ENCODE measurements at places on chromosomes 1 and 21.
A peak's percentile ranks its signal among the peaks of the same experiment; 100 is the strongest.

GRCh38 chr1:16126160-16126559 is 29.7 kb downstream of the EPHA2 start:
- no peak for DNase-seq
- H3K4me1 ChIP-seq: peaks cover 7% of the 10 kb centered on the region
- no peaks in the 10 kb centered on the region for H3K36me3 ChIP-seq
- H3K27ac ChIP-seq: no peak overlapping the region

- H3K27ac ChIP-seq: no peak overlapping the region
- no peak for DNase-seq
- no peaks in the 10 kb centered on the region for H3K27me3 ChIP-seq
- H3K36me3 ChIP-seq: peaks cover 7% of the 10 kb centered on the region
Measured at GRCh38 chr1:1550591-1551432, 10.4 kb upstream of the TMEM240 start.

DNA sequence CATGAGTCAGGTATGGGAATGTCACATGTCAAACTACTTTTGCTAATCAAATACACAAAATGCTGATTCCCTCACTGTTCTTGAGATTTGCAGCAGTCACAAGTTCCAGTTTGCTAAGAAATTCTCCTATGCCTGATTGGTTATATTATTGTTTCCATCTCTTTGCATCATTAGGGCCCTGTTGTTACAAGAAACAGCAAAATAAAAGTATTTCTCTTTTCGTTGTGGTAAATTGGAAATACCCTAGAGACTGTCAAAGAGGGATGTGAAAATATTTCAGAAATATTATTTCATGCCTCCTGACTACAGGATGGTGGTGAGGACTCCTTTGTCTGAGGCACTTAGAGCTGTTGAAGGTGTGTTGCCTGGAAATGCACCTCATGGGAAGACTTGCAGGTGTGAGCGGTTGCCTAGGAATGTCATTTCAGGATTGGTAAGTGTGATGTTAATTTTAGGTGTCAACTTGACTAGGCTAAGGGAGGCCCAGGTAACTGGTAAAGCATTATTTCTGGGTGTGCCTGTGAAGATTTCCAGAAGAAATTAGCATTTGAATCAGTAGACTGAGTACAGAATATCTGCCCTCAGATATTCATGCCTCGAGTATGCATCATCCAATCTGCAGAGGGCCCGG is 117.4 kb downstream of the ROR1 start:
- no peaks in the 10 kb centered on the region for H3K4me1 ChIP-seq
- H3K4me3 ChIP-seq: no peak overlapping the region

GRCh38 chr1:18977428-18977827 is 21.0 kb upstream of the IFFO2 start:
- peaks cover 2% of the 10 kb centered on the region for H3K4me1 ChIP-seq
- peaks cover 6% of the 10 kb centered on the region for H3K36me3 ChIP-seq
- DNase-seq: no peak
- no peak overlapping the region for H3K4me3 ChIP-seq
- H3K27me3 ChIP-seq: peaks cover 10% of the 10 kb centered on the region
- H3K27ac ChIP-seq: no peak overlapping the region

GRCh38 chr1:22536506-22536905 is 26.8 kb upstream of the EPHA8 start:
- H3K27ac ChIP-seq: no peak overlapping the region
- no peaks in the 10 kb centered on the region for H3K27me3 ChIP-seq
- H3K4me3 ChIP-seq: no peak overlapping the region
- no peaks in the 10 kb centered on the region for H3K36me3 ChIP-seq
- DNase-seq: no peak

GRCh38 chr1:97918961-97919360 is 1.9 kb downstream of the DPYD start:
- peaks cover 55% of the 10 kb centered on the region for H3K4me1 ChIP-seq
- peaks cover 15% of the 10 kb centered on the region for H3K36me3 ChIP-seq
- H3K27ac ChIP-seq: no peak overlapping the region
- H3K4me3 ChIP-seq: peak overlapping the region; percentile 93

DNA sequence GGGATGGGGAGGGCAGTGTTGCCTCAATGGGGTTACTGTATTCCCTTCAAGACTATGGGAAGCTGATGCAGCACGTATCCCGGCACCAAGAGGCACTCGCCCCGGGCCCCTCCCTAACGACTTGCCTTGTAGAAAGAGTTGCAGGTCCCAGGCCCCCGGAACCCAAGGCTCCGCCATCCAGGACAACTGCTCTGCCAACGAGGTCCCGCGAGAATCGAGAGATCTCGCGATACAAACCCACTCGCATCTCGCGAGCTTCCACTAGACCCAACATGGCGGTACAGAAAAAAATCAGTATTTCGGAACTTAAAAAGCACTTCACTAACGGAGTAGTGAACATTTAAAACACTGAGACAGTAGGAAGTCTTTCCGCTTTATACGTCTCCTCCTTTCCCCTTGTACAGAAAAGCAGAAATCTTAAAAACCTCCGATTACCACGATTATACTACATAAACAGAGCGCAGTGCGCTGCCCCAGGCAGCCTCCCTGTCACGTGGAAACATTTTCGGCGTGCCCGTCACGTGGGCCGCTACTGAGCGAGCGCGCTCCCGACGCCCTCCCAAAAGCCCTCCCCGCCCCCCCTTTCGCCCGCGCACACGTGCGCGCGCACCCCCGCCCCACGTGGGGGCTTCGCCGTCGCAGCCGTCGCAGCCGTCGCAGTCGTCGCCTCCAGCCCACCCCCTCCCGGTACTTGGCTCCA is at the start of gene ZZZ3:
Gene ZZZ3 (minus strand): TSS at position 199 of the 700 bp plus-strand sequence. CDS start 49,304 bp downstream, outside the sequence.
- H3K27me3 ChIP-seq: no peaks in the 10 kb centered on the region
- peak within 1 kb of the TSS; percentile 85 for H3K4me3 ChIP-seq
- H3K4me1 ChIP-seq: peaks cover 25% of the 10 kb centered on the region

- no peak for DNase-seq
- no peaks in the 10 kb centered on the region for H3K4me1 ChIP-seq
- H3K36me3 ChIP-seq: no peaks in the 10 kb centered on the region
- H3K4me3 ChIP-seq: no peak overlapping the region
- H3K27ac ChIP-seq: no peak overlapping the region
Measured at GRCh38 chr1:112250892-112251291, 145.1 kb upstream of the CTTNBP2NL start.

GRCh38 chr1:66833112-66833511 is 32.0 kb upstream of the INSL5 start:
- no peaks in the 10 kb centered on the region for H3K4me1 ChIP-seq
- no peaks in the 10 kb centered on the region for H3K36me3 ChIP-seq
- no peak overlapping the region for H3K4me3 ChIP-seq
- DNase-seq: no peak
- H3K27me3 ChIP-seq: no peaks in the 10 kb centered on the region
- H3K27ac ChIP-seq: no peak overlapping the region

DNA sequence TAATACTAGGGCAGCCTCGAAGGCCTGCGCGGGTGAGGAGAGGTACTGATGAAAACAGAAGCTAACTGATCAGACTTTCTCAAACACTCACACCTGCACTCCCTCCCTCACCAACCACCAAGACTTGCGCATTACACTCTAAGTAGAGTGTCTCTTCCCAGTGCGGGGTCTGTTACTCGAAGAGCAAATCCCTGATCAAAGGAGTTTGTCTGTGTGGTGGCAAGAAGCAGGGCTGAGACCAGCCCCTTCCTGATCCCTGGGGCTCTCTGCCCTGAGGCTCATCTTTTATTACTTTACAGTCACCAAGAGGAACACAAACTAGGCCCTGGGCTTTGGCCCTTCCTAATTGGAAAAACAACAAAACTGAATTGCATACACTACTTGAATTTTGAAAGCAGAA is 19.5 kb upstream of the TSNAX start:
- H3K4me3 ChIP-seq: no peak overlapping the region
- DNase-seq: no peak
- H3K4me1 ChIP-seq: peaks cover 23% of the 10 kb centered on the region
- peaks cover 27% of the 10 kb centered on the region for H3K27me3 ChIP-seq
- H3K36me3 ChIP-seq: no peaks in the 10 kb centered on the region

DNA sequence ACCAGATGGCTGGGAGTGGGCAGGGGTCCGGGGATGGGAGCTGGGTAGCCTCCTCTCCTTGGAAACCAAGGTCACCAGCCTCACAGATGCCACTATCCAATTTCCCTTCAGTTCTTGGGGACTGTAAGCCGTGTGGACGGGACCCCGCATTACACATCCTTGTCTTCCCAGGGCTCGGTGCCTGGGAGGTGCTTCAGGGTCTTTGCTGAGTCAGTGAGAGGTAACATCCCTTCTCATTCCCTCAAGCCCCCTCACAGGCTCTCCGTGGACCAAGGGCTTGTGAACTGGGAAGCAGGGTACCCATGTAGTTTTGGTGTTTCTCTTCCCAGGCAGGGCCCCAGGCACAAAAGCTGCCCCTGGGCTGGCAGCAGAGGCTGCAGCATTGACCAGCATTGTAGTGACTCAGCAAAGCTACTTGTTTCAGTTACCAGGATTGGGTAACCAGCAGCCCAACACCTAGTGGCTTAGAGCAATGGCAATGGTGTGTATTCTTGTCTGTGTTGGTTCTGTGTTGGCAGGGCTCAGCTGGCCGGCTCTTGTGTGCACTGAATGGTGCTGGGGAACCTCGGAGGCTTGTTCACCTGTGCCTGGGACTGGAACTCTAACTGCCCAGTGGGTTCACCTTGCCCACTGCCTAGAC is 24.6 kb upstream of the PCBP3 start:
- DNase-seq: no peak
- H3K36me3 ChIP-seq: no peaks in the 10 kb centered on the region
- H3K4me1 ChIP-seq: peaks cover 15% of the 10 kb centered on the region
- no peak overlapping the region for H3K4me3 ChIP-seq
- peaks cover 28% of the 10 kb centered on the region for H3K27me3 ChIP-seq

GRCh38 chr21:22019766-22020165 is 1021.6 kb downstream of the NCAM2 start:
- no peaks in the 10 kb centered on the region for H3K27me3 ChIP-seq
- DNase-seq: no peak
- no peaks in the 10 kb centered on the region for H3K4me1 ChIP-seq
- no peaks in the 10 kb centered on the region for H3K36me3 ChIP-seq
- H3K27ac ChIP-seq: no peak overlapping the region

DNA sequence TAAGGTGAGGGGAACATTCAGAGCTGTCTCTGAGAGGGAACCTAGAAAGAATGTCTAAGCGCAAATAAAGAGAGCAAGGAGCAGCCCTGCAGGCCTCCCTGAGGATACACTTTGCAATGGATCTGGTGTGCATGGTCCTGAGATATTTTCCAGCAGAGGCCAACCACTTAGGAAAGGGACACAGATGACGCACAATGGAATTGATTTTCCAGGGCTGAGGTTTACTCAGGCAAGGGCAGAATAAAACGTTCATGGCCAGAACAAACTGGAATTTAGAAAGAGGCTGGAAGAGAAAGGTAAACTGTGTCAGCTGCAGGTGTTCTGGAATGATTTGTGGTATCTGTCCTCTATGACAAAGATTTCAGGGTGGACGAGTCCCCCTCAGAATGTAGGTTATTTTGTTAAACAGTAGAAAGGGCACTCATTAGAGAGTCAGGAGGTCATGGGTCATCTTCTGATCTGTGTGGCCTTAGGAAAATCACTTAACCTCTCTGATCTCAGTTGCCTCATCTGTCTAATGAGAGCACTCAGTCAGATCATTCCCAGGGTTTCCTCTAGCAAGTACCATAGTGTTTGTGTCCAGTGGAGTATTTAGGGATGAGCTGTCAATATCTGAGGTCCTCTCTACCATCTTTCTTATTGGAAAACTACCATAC is 61.8 kb upstream of the PGBD5 start:
- no peak overlapping the region for H3K4me3 ChIP-seq
- peaks cover 6% of the 10 kb centered on the region for H3K27me3 ChIP-seq
- no peak overlapping the region for H3K27ac ChIP-seq
- DNase-seq: no peak
- H3K36me3 ChIP-seq: no peaks in the 10 kb centered on the region
- no peaks in the 10 kb centered on the region for H3K4me1 ChIP-seq

DNA sequence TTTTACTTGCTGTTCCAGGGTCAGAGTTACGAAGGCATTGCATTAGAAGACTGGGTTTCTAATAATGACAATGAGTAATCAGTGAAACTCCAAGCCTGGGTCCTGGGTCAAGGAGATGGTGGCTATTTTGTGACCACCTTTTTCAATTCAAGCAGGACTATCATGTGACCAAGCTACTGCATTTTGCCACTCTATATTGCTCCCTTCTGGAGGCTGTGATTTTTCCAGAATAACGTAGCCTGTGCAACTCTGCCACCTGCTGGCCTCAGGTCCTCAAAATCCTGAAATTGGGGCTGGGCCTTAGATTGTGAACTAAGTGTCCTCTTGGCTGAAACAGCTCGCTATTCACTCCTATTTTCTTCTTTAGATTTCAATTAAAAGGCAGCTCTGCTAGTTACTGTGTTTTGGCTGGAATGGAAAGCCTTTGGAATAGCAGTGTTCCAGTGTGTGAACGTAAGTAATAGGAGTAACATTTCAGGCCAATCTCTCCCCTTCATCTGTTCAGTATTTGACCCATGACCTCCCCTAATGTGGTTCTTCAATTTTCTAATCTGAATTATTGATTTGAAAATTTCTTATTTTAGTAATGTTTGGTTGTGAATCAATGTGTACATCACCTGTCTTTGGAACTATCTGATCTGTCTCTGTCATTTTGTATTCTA is 52.9 kb upstream of the CD46 start:
- H3K4me1 ChIP-seq: no peaks in the 10 kb centered on the region
- H3K27ac ChIP-seq: no peak overlapping the region
- no peak for DNase-seq
- peaks cover 16% of the 10 kb centered on the region for H3K27me3 ChIP-seq
- H3K4me3 ChIP-seq: no peak overlapping the region

DNA sequence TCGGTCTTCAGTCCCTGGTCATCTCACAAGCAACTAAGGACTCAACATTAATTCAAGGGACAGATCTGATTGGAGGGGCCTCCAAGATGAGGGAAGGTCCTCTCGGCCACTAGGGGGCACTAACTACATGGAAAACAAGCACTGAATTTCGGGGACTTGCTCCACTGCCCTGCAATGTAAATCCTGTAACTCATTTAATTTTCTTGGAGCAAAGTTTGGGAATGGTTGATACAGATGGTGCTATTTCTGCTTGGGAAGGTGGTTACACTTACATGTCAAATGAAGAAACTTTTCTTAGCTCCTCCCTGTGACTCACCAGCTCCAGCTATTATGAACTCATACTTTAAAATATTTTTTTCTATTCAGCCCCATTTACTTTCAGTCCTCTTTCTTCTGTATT is 97.4 kb upstream of the KCNJ15 start:
- peak; percentile 14 for DNase-seq
- peaks cover 19% of the 10 kb centered on the region for H3K27me3 ChIP-seq
- H3K4me3 ChIP-seq: no peak overlapping the region
- H3K27ac ChIP-seq: no peak overlapping the region
- H3K36me3 ChIP-seq: no peaks in the 10 kb centered on the region

- H3K36me3 ChIP-seq: no peaks in the 10 kb centered on the region
- H3K27me3 ChIP-seq: no peaks in the 10 kb centered on the region
- no peaks in the 10 kb centered on the region for H3K4me1 ChIP-seq
- no peak overlapping the region for H3K27ac ChIP-seq
- DNase-seq: no peak
Measured at GRCh38 chr1:101945884-101946283, 50.8 kb downstream of the OLFM3 start.

DNA sequence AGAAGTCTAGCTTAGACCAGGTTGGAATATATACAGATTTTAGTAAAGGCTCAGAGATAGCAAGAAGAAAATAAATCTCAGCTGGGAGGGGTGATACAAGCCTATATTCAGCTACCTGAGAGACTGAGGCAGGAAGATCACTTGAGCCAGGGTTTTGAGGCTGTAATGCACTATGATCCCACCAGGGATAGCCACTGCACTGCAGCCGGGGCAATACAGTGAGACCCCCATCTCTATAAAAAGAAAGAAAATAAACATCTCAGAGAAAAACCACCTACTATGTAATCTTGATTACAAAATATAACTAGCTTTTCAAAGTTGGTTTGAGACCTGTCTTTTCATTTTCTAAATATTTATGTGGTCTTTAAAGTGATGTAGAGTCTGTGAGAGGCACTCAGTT is 47.7 kb downstream of the IL23R start:
- H3K27ac ChIP-seq: no peak overlapping the region
- peaks cover 32% of the 10 kb centered on the region for H3K4me1 ChIP-seq
- H3K27me3 ChIP-seq: no peaks in the 10 kb centered on the region
- DNase-seq: no peak
- no peaks in the 10 kb centered on the region for H3K36me3 ChIP-seq

Measured in activated T-helper 2 cell treated with anti-CD3 and anti-CD28 coated beads, Interferon-gamma antibody, Interleukin-2, Interleukin-4, amounts not matched to agents 10 μg/mL and 5 μg/mL and 100 μg/mL, durations not matched to agents 14 hours and 24 hours and 36 hours (primary cell).